ENCODE measurements at places on chromosomes 5 and 9. TPM values are rescaled to one million over a fixed set of nuclear protein-coding genes. Genes with fewer than 3 reads are reported as not detected.

DNA sequence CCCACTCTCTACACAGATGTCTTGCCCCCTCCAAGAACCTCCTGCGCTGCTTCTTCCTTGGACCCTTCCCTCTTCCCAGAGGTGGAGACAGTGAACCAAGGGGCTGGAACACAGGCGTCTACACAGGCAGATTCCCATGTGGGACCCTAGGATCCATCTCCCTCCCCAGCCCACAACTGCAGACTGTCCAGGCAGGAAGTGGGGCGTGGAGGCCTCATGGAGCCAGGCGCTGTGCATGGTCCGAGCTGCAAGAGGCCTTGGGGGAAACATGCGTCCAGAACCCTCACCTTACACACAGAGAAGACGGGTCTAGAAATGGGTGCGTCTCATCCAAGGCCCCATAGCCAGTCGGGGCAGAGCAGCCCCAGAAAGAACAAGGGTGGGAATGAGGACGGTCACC lies 117.5 kb downstream of the VAV2 start:
- no peak for DNase-seq

GRCh38 chr9:92185096-92185495 lies 69.9 kb upstream of the SPTLC1 start:
- DNase-seq = no peak

DNA sequence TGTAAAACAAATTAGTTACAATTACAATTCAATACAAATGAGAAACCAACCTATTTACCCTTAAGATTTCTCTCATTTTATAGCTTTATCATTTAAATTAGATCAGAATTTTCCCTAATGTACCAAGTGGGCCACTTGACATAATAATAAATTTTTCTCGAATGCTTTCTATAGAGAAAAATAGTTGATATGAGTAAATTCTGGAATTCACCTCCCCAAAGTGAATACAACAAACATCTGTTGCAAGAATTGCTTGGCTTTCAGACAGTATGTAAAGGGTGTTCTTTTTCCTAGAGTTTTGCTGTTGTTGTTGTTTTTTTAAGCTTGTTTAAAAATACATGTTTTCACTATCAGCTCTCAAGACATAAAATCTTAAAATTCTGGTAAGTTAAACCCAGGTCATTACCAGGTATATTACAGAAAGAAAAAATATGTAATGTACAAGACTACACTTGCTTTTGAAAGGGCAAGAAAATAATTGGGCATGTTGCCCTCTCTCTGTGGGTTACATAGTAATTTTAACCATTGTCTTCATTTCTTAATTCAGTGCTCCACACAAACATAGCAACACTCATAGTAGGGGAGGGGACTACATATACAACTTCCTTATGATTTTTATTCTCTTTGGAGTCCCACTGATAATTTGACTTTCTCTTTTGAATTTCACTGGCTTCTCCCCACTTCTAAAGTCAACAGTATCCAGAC lies 200.6 kb downstream of the ARL15 start:
- no peak for DNase-seq

DNA sequence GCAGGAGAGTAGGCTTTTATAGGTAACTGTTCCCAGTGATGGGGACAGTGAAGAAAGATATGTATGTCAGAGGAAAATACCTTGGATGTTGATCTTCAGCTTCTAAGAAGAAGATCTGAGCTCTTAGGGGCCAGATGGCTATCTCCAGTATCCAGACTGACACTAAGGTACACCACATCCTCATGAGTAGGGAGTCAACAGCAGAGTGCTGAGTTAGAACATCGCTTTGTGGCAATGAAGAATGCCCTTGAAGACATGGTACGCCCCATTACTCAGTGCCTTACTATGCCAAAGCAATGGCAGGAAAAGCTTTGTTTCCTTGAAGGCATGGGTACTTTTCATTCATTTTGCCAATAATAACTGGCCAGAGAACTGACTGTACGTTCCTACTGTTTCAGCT lies 263.7 kb downstream of the CEMIP2 start:
- DNase-seq = no peak

- no peak for DNase-seq
Measured at GRCh38 chr9:2610985-2611384, 10.6 kb upstream of the VLDLR start.

- no peak for DNase-seq
Measured at GRCh38 chr5:144139586-144139985, 30.9 kb downstream of the YIPF5 start.

- DNase-seq = no peak
Measured at GRCh38 chr9:70409280-70409679, 5.2 kb downstream of the KLF9 start.

The NOXA1 gene
- total RNA-seq = 1.9 TPM

GRCh38 chr5:128586848-128587247 lies 48.8 kb upstream of the FBN2 start:
- DNase-seq = no peak

GRCh38 chr5:95941756-95942155 lies 19.9 kb downstream of the ELL2 start:
- DNase-seq = no peak

DNA sequence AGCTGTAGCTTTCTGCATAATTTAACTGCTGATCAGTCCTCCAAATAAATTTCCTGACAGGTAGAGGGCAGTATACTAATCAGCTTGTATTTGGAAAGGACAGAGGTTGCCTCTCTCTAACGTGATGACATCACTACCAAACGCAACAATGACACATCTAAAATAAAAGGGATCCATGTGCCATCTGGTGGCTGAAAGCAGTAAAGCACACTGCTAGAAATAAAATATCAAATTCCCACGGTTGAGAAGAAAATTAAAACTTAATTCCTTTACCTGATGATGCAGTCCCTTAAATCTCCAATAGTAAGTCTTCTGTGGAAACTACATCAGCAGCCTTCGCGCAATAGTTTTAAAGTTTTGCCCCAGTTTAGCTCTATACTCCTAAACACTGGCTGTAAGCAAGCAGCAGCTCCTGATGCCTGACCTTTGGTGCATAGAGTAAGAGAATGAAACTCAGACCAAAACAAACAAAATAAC lies 54.5 kb downstream of the DIAPH1 start:
- DNase-seq = peak; percentile 93

DNA sequence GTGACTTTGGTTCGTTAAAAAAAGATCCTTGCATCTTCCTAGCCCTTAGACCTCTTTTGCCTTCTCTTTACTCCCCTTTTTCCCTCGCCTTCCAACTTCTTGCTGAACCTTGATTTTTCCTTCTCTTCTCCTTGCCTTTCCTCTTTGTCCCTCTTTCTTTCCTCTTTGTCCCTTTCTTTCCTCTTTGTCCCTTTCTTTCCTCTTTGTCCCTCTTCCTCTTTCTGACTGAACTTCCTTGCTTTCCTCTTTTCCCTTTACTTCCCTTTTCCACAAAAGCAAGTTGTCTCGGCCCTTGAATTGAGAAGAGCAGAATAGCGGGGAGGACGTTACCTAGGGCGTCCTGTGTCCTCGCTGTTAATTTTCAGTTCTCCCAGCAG lies 1.4 kb upstream of the MLLT3 start:
- no peak for DNase-seq

- peak; percentile 12 for DNase-seq
Measured at GRCh38 chr9:35114840-35115628, 628 bp downstream of the ATOSB start.

Data from thymus (tissue), 14 donors.